ENCODE measurements at places on chromosomes 2 and 18. TPM values are rescaled to one million over a fixed set of nuclear protein-coding genes. Genes with fewer than 3 reads are reported as not detected.

GRCh38 chr2:33496150-33496549 lies 19.7 kb downstream of the RASGRP3 start:
- DNase-seq, result no peak

- peak; percentile 24 for DNase-seq
Measured at GRCh38 chr2:189522435-189523151, 58.0 kb downstream of the SLC40A1 start.

EIF2AK3 gene
- 24.8 TPM for total RNA-seq

GRCh38 chr2:16664052-16664731 lies 1.4 kb downstream of the CYRIA start:
- peak; percentile 49 for DNase-seq

TFPI gene
- total RNA-seq, result 21.9 TPM

- DNase-seq, result no peak
Measured at GRCh38 chr2:201223089-201224073, 37.0 kb upstream of the CASP8 start.

PLCD4 gene
- 0.44 TPM for total RNA-seq

IL1R2 gene
- total RNA-seq, result 1.2 TPM

DOCK10 gene
- total RNA-seq, result 2.1 TPM

DNA sequence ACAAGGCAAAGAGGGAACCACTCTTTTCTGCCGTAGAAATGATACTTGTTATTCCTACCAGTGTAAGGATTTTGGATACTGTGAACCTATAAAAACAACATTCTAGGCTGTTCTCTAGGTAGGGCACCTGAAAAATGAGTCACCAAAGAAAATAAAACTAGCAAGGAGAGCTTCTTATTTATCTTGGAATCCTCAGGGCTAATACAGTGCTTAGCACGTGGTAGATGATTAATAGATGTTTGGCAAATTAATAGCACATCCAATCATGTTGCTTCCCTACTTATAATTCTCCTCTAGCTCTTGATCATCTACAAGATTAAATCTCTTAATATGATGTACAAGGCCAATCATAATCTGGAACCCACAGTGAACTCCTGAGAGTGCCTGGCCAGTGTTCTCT lies 73.1 kb downstream of the AAK1 start:
- no peak for DNase-seq

GRCh38 chr2:69828938-69829255 lies 563 bp upstream of the GMCL1 start:
- peak; percentile 36 for DNase-seq

- no peak for DNase-seq
Measured at GRCh38 chr2:99615247-99615771, 125.5 kb upstream of the REV1 start.

LOXHD1 gene
- 0.16 TPM for total RNA-seq

DNA sequence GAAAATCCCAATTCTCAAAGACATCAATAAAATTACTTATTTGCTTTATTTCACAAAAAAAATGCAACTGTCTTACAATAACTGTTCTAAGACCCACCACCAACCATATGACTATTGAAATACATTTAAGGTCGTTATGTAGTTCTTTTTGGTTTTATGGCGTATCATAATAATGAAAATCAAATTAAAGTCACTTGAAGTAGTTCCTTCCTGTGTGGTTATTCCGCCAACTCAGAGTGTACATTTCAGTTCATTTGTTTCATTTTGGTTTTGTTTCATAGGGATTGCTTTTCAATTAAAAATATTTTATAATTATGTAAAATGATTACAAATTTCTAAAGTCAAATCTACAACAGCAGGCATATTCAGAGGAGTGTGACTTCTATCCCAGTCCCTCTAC lies 45.9 kb upstream of the AAK1 start:
- DNase-seq, result no peak

DNA sequence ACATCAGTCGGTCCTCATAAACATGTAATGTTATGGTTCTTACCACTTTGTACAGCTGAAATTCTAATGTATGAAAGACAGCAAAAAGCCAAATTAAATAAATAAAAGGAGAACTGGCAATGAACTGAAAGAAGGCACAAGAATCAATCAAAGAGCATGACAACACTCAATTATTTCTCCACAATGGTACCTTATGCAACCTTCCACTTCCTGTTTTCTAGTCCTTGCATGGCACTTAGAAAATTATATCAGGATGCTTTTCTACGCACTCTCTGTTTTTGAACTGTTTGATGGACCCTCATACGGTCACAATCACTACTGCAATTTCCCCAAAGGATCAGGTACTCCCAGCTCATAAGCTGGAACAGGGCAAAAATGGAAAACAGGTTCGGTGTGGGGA lies 81.6 kb downstream of the EPB41L3 start:
- DNase-seq, result no peak

ATF2 gene
- 18.0 TPM for total RNA-seq

STAMBP gene
- 12.7 TPM for total RNA-seq

GRCh38 chr2:88654714-88655113 lies 27.4 kb upstream of the EIF2AK3 start:
- no peak for DNase-seq

MAPK4 gene
- total RNA-seq, result 0.56 TPM

COL3A1 gene
- total RNA-seq, result 10.6 TPM

DNA sequence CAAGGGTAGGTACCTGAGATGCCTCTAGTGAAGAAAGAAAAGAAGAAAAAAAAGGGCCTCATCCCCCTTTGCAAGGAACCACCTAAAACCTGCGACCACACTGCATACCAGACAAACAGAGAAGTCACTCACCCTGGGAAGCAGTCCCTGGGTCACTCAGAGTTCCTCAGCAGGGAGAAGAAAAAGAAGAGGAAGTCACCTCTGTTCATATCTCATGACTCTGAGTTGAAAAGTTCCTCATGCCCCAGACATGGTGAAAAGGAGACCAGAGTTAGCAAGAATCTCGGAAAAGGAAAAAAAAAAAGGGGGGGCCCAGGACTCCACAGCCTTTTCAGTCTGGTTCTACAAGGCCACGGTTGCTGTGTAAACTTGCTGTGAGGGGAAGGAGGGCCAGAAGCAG lies 478.4 kb upstream of the NRXN1 start:
- DNase-seq, result no peak

IL1RN gene
- not detected for total RNA-seq

DNA sequence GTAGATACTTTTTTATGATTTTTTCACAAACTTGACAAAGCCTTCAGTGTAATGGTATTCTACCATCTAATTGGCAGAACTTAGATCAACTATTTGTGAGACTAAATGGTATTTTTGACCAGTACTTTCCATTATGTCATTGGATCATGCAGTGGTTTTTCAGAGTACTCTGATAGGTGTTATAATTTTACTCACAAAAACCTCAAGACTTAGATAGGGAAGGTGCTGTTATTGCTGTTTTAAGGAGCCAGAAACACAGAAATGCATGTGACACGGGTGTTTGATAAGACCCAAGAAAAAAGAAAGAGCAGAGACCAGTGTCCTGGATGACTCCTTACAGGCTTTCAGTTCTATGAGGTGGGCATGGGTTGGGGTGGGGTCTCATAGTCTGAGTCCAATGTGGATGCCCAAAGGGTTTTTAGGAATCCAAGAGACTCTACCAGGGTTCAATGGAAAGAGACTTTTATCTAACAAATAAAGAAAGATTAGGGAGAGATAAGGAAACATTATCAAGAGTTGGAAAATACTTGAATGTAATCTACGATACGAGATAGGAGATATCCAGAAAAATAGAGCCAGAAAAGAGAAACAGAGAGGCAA lies 31.3 kb downstream of the SP140 start:
- DNase-seq, result no peak

NRP2 gene
- total RNA-seq, result 11.0 TPM

DNA sequence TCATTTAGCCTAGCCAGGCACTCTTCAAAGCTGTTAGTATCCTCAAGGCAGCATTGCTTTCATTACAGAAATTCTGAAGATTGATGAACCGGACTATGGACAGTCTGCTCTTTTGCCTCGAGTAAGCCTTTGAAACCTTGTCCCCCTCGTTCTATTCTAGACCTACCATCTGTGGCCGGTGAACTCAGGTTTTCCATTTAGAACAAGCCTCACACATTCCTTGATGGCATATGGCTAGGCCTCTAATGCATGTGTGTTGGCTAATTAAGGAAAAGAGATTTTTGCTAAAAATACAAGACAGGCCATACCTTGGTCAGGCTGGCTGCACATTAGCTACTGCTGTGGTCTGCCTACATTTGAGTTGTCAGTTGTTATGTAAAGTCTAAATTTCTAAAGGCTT lies 111.8 kb downstream of the CERS6 start:
- DNase-seq, result no peak

DNA sequence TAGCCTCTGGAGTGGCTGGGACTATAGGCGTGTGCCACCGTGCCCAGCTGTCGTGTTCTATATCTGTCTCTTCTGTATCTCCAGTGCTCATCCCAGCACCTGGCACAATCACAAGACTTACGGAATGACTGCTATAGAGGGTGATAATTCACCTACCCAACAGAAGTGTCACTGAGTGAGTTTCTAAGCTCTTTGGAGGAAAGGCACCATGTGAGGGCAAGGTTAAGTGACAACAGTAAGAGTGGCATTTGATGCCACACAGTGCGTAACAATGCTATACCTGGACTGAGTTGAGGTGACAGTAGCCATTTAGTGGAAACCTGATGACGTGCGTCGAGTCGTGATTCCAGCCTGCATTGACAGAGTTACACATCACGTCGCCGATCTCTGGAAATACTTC lies 89.0 kb downstream of the KCTD1 start:
- DNase-seq, result no peak

FBLN7 gene
- 0.63 TPM for total RNA-seq

COL6A3 gene
- 249 TPM for total RNA-seq

GBX2 gene
- total RNA-seq, result not detected

PJVK gene
- total RNA-seq, result 1.7 TPM

- no peak for DNase-seq
Measured at GRCh38 chr2:54239427-54239826, 16.6 kb downstream of the TSPYL6 start.

ANKRD53 gene
- 3.5 TPM for total RNA-seq

AQP12B gene
- total RNA-seq, result 212 TPM
